ENCODE measurements at places on chromosomes 5 and 9. TPM values are rescaled to one million over a fixed set of nuclear protein-coding genes. Genes with fewer than 3 reads are reported as not detected.
A peak's percentile ranks its signal among the peaks of the same experiment; 100 is the strongest.

- DNase-seq, result no peak
These were observed 123.6 kb downstream of the INVS start for GRCh38 chr9:100222674-100223073.

DNA sequence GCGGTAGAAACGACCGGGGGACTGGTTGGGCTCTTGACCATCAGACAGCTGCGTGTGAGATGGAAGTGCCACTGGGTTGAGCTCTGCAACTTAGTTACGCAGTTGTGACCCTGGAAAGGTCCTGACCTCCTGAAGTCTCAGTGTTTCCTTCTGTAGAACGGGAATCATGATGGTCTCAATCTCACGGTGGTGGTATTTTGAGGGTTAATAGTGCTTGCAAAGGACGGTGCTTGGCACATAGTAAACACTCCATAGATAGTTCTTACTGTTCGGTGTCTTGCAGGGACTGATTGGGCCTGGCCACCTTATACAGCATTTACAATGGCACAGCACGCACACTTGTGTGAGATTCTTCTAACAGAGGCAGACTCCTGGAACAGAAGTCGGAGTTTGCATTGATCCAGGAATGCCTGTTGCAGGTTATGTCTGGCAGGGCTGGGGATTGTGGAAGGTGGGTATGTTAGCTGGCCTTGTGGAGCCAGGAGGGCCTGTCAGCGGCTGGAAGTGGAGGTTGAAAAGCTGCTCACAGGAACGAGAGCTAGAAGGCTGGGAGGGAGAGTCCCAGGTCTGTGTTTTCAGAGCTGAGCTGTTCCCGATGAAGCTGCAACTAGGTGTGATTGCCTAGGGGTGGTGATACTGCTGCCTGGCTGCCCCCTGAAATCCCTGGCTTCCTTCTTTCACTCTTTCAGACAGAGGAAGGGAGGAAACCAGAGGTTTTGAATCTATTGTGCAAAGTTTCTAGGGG is 962 bp upstream of the TXN start:
- DNase-seq, result peak; percentile 46

- DNase-seq, result no peak
These were observed 786 bp downstream of the PCDHB3 start for GRCh38 chr5:141101059-141101458.

GRCh38 chr9:129442803-129443511 is 177.9 kb downstream of the C9orf50 start:
- no peak for DNase-seq

DNA sequence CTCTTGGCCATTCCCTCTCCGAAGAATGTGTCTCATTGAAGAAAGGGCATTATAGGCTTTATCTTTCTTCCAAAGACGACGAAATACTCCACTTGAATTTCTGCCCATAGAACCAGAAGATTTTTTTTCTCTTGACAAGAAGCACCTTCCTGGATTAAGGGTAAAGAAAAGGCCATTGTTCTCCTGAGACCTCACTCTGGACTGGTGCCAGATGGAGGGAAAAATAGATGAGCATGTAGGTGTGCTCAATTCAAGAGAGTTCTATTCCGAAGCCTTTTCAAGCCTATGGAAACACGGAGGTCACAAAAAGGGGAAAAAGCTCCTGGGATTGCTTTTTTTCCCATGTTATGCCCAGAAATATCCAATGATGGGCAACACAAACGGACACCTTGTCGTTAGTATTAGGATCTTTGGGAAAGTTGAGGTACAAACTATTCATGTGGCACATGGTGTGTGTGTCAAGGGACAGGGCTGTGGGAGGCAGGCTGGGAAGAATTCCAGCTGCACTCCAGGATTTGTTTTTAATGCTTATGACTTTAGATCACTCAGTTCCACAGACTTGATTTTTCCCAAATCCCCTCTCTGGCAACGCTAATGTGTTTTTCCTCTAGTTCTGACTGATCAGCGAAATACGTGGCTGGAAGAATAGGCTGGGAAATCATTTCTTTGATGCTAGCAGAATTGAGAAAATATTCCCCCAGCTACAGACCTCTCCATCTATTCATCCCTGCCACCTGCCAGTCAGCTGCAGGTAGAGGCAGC is 89.9 kb downstream of the SIL1 start:
- DNase-seq, result no peak

PCSK1 gene
- not detected for total RNA-seq

DMAC1 gene
- 54.5 TPM for total RNA-seq

GKAP1 gene
- total RNA-seq, result 2.2 TPM

PPP3R2 gene
- total RNA-seq, result not detected

CARD6 gene
- 2.6 TPM for total RNA-seq

Measured in activated CD8-positive, alpha-beta memory T cell treated with anti-CD3 and anti-CD28 coated beads, Interleukin-2, amount 10 ng/mL, durations not matched to agents 7 days and 5 days (primary cell).